T-helper 2 cell treated with Interferon-gamma antibody and Interleukin-4, amounts not matched to agents 100 ng/mL and 5 ng/mL, for 36 hours (primary cell): ENCODE measurements at places on chromosomes 11 and 22. TPM values are rescaled to one million over a fixed set of nuclear protein-coding genes. Genes with fewer than 3 reads are reported as not detected.

The SOX6 gene
- total RNA-seq, result 0.34 TPM in 1 of 2 replicates, not detected in the other

The MPEG1 gene
- total RNA-seq, result 0.05 TPM in 1 of 2 replicates, not detected in the other

The ISX gene
- total RNA-seq, result not detected in 2 replicates

The CCDC87 gene
- 0.07 and 0.11 TPM in 2 replicates for total RNA-seq
